ENCODE measurements at places on chromosomes 12 and 14.

GRCh38 chr14:91228112-91229004, 16.1 kb downstream of the GPR68 start:
- peak; percentile 57 for DNase-seq

GRCh38 chr14:104512771-104513640, 66.6 kb upstream of the C14orf180 start:
- no peak for DNase-seq

DNA sequence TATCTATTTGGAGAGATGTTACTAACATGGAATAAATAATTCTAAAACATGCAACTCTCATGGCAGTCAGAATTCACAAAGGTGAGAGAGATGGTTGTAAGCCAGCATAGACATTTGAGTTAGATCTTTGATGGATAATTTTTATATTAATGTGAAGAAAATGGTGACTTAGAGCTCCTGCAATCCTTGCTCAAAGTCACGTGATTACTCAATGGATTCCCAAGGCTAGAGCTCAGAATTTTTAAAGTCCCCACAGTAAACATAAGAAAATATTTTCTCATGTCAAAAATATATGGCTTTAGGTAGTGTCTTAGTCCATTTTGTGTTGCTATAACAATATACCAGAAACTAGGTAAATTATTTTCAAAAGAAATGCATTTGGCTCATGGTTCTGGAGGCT, 281.5 kb upstream of the PRKD1 start:
- DNase-seq: no peak

DNA sequence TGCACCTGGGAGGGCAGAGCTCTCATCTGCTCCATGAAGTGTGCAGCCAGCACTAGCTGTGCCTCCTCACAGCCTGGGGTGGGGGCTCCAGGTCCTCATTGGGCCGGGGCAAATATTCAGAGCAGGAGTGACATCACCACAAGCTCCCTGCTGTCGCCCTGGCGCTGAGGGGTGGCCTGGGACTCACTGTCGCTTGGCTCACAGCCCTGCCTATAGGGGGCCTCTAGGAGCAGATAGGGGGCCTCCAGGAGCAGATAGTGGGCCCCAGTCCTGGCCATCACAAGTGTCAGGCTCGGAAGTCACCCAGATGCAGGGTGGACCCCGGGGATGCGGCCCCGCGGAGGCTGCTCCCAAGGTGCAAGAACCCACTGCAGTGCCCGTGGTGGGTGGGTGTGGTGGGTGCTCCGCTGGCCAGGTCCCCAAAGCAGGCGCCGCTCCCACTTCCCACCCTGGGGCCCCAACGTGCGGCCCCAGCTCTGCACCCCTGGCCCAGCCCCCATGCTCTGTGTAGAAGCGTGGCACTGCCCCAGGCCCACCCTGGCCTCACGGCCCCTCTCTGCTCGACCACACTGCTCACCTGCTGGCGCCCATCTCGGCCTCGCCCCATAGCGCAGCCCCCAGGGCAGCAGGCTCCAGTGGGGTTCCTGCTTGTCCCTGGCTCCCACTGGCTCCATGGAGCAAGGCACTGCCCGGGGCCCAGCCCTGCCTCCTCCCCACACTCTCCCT, 18.0 kb downstream of the SYNJ2BP start:
- DNase-seq: no peak

DNA sequence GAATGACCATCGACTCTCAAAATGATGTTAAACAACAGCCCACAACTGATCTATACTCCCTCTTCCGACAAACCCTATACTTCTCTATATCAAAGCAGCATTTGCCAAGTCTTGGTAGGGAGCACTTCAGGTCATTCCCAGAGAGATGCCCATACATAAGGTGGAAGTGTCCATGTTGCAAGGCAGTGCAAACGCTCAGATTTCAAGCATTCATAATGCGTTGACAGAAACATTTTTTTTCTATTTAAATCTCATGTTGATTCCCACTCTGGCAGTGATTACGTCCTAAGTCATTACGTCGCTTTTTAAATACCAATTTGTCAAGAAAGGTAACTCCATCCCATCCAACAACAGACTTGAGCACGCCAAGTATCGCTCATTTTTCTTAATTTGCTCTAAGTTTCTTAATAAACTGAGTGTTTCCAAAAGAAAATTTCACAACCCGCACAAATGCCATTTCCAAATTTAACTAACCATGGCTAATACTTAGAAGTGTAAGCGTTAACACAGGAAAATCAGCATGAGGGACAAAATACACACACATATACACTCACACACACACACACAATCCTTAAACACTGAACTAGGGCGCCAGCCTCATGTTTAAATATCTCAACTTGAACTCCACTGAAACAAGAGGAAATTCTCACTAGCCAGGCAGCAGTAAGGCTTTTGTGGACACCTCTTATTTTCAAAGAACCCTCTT, 1.1 kb downstream of the GXYLT1 start:
- no peak for DNase-seq

Measured in Peyer's patch (tissue), 4 donors.